ENCODE measurements at places on chromosomes 6 and 20. TPM values are rescaled to one million over a fixed set of nuclear protein-coding genes. Genes with fewer than 3 reads are reported as not detected.

DNA sequence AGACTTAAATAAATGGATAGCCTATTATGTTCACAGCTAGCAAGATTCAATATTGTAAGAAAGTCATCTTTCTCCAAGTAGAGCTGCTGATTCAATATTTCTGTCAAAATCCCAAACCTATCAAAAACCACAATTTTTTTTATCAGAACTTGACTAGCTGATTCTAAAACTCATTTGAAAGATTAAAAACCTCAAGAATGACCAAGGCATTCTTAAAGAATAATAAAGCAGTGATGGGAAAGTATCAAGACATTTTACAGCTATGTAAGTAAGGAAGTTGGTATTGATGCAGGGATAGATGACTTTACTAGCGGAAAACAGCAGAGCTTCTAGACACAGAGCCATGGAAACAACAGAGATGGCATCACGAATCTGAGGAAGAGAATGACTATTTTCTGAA lies 64.7 kb downstream of the SAMD3 start:
- no peaks in the 10 kb centered on the region for H3K27me3 ChIP-seq
- no peak overlapping the region for H3K27ac ChIP-seq
- H3K4me1 ChIP-seq, result peaks cover 6% of the 10 kb centered on the region
- H3K36me3 ChIP-seq, result no peaks in the 10 kb centered on the region
- no peak overlapping the region for H3K4me3 ChIP-seq

DNA sequence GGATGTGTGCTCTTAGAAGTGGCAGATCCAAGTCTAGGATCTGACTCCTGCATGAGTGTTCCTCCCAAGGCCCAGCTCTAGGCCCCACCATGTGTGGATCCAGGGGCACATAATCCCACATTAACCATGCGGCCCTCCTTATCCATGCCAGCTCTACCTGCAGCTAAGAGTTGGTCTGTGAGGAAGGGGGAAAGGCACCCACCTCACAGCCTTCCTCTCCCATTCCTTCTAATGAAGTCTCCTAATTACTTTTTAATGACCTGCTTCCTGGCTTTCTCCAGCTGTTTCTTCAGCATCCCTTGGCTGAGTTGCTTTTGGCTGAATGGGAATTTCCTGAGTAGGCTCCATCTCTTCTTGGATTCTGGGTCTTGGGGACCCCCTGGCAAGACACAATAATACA lies 52.2 kb downstream of the NPEPL1 start:
- H3K27ac ChIP-seq, result no peak overlapping the region
- H3K36me3 ChIP-seq, result no peaks in the 10 kb centered on the region
- no peaks in the 10 kb centered on the region for H3K4me1 ChIP-seq
- no peak overlapping the region for H3K4me3 ChIP-seq
- H3K27me3 ChIP-seq, result peaks cover 52% of the 10 kb centered on the region
- no peak for DNase-seq

- no peaks in the 10 kb centered on the region for H3K27me3 ChIP-seq
- DNase-seq, result no peak
- H3K4me1 ChIP-seq, result no peaks in the 10 kb centered on the region
- H3K36me3 ChIP-seq, result no peaks in the 10 kb centered on the region
- no peak overlapping the region for H3K4me3 ChIP-seq
Measured at GRCh38 chr6:121835662-121836061, 400.2 kb downstream of the GJA1 start.

- H3K36me3 ChIP-seq, result peaks cover 4% of the 10 kb centered on the region
- H3K4me3 ChIP-seq, result no peak overlapping the region
- DNase-seq, result no peak
- H3K4me1 ChIP-seq, result peaks cover 38% of the 10 kb centered on the region
Measured at GRCh38 chr6:10395704-10396546, 18.9 kb downstream of the TFAP2A start.

- H3K36me3 ChIP-seq, result no peaks in the 10 kb centered on the region
- no peak overlapping the region for H3K27ac ChIP-seq
- no peaks in the 10 kb centered on the region for H3K4me1 ChIP-seq
- DNase-seq, result no peak
Measured at GRCh38 chr6:79913369-79913768, 34.0 kb downstream of the ELOVL4 start.

DNA sequence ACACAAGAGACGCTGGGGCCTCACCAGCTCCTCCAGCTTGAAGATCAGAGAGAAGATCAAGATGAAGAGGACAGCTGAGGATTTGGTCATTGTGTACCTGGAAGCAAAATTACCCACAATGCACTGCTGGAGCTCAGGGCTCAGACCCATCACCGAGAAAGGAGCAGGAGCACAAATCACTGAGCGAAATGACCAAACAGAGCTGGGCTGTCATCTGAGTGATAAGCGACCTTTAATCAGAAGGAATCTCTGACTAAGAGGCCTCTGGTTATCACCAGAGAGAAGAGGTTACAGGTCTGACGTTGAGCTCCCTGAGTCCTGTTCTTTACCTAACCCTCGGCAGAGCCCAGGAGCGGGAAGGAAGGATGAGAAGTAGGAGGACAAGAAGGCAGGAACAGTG lies 47.5 kb upstream of the CDH22 start:
- no peak overlapping the region for H3K27ac ChIP-seq
- H3K36me3 ChIP-seq, result peaks cover 16% of the 10 kb centered on the region
- DNase-seq, result no peak

The RAET1L gene
- total RNA-seq, result not detected

The PKHD1 gene
- 0.43 TPM for total RNA-seq

The MICA gene
- total RNA-seq, result 41.2 TPM

The ANKRD60 gene
- total RNA-seq, result not detected

The TXLNB gene
- not detected for total RNA-seq

The ELOVL2 gene
- total RNA-seq, result 14.1 TPM

The TBC1D7 gene
- 34.2 TPM for total RNA-seq
